ENCODE measurements at places on chromosomes 1 and 21.

DNA sequence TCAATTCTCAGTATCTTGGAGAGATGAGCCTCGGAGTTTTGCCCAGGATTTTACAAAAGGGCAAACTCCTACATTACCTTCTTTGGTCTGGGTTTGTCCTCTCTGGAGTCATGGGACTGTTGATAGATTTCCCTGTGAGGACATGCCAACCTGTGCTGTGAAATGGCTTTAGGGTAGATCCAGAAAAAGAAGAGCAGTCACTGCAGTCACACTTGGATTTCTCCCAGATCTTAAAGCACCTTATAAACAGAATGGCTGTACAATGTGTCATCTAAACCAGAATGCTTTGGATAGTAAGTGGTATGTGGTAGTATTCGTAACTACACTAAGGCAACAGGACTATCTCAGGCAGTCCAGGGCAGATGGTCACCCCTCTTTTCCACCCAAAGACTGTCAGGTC, 1.9 kb upstream of the CSRP1 start:
- no peak for DNase-seq

DNA sequence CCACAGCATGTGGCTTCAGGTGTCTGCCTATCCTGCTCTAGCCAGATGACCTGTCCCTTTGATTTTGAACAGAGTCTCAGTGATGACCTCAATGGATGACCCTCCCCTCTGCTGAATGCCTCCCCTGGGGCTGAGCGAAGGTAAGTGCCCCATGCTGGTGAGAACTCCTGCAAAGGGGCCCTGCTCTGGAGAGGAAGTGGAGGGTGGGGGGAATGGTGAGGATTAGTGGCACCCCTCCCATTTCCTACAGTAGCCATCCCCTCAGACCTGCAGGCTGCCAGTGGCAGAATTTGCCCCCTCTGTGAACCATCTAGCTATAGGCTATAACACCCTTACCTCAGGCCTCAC, 3.7 kb upstream of the PMVK start:
- no peak for DNase-seq

- no peak for DNase-seq
These were observed 49.8 kb upstream of the ADORA3 start for GRCh38 chr1:111553196-111553595.

GRCh38 chr1:22437573-22437972, 14.1 kb upstream of the ZBTB40 start:
- no peak for DNase-seq

DNA sequence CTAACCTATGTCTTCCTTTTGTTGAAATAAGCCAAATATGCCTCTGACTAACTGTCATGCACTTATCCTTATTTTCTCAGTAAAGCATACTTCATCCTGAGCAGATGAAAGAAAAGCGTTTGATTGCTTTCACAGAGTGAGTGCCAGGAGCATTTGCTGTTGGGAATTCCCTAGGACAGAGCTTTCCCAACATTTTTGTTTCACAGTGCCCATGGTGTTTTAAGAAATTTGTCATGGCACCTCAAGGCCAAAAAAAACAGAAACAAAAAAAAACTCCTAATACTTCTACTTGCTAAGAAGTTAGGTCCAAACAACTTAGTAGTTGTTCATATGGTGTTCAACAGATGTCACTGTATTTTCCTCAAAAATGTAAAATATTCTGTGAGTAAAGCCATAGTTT, 120.8 kb upstream of the BMP8A start:
- no peak for DNase-seq

GRCh38 chr1:116320874-116321273, 52.2 kb upstream of the ATP1A1 start:
- DNase-seq = no peak

GRCh38 chr1:110450929-110451328, at the start of gene PROK1:
PROK1 (plus strand) TSS chr1:110451149; CDS start chr1:110451217, 68 bp downstream.
- no peak for DNase-seq

GRCh38 chr1:41927118-41927517, 8.4 kb upstream of the HIVEP3 start:
- no peak for DNase-seq

DNA sequence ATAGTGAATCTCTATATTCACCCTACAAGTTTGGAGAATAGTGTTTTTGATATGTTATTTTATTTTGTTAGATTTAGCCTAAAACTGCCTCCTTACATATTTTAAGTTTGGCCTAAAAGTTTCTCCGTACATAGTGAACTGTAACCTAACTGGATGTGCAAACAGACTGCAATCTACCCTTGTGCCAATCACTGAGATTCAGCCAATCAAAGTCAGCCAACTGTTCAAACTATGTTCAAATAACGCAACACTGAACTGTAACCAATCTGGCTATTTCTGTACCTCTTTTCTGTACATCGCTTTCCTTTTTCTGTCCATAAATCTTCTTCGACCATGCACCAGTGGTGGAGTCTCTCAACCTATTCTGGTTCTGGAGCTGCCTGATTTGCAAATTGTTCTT, 11.8 kb upstream of the DMRTB1 start:
- DNase-seq = no peak

- no peak for DNase-seq
These were observed 135.8 kb downstream of the PTPRU start for GRCh38 chr1:29372108-29372507.

DNA sequence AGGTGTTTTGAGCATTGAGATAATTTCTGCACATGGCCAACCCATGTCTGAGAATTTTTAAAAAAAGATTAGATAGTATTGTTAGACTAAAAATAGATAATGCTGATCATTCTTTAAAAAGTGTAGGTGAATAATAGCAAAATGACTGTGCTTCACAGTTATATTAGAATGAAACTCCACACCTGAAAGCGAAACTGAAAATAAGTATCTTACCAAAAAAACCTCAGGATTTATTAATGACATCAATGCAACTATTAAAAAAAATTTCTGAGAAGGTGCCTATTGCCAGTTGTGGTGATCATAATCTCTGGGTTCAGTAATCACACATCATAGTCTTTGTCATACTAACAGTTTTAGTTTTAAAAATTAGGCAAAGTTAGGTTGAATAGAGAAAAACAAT, 36.5 kb downstream of the PLA2G4A start:
- no peak for DNase-seq

DNA sequence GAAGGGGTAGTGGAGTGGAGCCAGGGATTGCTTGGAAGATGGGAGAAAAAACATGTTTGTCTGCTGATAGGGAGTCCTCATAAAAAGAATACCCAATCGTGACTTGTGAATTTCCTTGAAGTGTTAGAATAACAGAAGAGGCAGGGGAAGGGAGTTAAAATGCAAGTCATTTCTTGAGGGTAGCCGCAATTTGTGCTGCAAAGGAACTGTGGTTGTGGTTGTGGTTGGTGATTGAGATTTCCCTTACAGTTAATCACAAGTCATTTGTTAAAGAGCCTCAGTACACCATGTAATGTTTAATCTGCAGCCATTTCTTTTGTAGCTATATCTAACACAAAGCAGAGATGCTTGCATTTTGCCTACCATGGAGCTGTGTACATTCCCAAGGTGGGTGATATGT, 38.5 kb upstream of the EGLN1 start:
- DNase-seq = no peak

GRCh38 chr1:211352985-211353515, 26.4 kb downstream of the TRAF5 start:
- DNase-seq = peak; percentile 66

GRCh38 chr1:67281244-67281643, 26.4 kb upstream of the IL12RB2 start:
- no peak for DNase-seq

DNA sequence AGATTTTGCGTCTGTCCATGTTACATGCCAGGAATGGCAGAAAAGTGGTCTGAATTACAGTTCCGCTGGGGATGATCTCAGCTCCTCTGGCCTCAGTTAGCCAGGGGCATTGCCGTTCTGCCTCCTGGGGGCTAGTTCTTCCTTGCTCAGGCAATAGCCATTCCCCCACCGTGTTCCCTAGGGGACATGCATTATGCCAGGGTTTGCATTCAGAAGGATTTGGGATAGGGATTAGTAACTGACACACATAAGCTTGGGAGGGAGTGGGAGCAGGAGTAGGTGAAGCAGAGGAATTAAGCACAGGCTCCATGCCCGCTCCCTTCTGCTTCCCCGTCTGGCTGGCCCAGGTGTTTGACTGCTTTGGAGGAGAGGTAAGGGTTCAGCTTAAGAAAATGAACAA, 12.7 kb downstream of the LRRC71 start:
- DNase-seq = no peak

- no peak for DNase-seq
These were observed 6.2 kb downstream of the AHDC1 start for GRCh38 chr1:27597516-27598294.

DNA sequence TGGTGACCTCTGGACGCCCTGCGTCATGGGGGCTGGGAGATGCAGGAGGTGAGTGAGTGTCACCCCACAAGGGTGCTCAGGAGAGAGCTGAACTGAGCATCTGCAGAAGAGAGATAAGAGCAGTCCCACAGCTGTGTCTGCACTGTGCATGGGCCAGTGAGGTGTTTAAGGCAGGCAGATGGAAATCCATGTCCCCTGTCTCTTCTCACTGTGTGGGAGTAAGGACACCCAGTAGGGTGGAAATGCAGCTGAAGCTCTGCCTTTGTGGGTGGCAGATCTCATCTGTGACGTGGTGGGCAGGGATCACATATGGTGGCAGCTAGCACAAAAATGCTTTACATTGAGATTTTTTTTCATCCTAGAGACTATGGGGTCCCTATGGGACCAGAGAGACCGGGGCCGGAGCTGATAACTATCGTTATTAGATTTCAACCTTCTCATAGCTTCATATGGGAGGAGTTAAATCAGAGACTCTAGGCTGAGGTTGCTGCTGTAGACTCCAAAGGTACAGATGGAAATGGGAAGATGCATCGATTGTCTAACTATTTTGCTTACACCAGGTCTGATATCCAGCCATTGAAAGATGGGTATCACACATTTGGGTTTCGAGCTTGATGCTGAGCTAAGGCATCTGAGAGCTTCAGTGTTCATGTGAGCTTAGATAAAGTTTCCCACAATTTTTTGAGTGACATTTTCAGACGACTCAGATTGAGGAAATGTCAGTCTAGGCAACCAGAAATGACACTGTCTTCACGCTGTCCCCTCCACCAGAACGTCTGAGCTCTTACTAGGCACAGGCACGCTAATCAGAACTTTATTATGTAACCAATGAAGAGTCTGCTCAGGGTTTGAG, 65.3 kb upstream of the PSEN2 start:
- no peak for DNase-seq

- DNase-seq = no peak
These were observed 7.0 kb downstream of the FBLIM1 start for GRCh38 chr1:15765495-15766194.

GRCh38 chr1:27027575-27028250, 15.1 kb upstream of the TENT5B start:
- DNase-seq = no peak

DNA sequence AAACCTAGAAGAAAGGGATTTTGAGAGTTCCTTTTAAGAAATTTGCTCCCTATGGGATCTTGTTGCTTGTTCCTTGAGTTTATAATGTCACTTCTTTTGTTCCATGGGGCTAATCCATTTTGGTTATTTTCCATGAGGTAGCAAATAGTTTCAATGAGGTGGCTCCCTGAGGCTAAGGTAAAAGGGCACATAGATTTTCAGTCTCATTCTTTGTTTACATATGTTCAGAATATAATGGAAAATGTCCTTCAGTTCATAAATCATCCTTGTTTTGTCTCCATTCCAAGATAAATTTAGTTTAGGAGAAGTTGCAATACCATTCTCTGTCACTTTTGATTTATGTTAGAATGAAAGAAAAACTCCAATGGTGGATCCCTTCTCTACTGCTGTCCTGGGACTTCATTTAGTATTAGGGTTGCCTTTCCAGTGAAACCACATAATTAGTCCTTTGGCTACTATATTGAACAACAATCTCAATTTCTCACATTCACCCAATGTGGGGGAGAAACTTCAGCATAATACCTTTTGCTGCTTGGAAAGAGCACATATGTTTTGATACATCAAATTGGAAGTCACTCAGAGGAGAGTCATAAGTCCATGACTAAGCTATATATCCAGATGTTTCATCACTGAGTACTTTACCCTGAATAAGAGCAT, 80.9 kb upstream of the ADAMTS5 start:
- DNase-seq = no peak

DNA sequence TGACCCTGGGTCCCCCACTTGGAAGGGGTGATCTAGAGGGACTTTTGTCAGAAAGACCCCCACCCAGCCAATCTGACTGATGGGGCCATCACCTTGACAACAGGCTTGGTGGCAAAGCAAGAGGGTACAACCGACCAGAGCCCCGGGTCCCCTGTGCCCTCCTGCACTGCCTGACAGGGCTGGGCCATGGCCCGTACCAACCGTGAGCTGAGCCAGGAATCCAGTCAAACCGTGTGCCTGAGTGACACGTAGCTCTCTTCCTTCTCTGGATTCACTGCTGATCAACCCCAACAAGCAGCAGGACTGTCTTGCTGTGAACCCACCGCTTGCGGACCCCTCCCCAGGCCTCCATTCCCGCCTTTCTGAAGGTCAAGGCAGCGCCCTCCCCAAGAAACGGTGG, 27.0 kb downstream of the PDE9A start:
- DNase-seq = no peak

GRCh38 chr1:32991386-32991785, 26.8 kb upstream of the RNF19B start:
- no peak for DNase-seq

- DNase-seq = no peak
These were observed 4.7 kb upstream of the TINAGL1 start for GRCh38 chr1:31571340-31572295.

GRCh38 chr1:27906759-27907158, 28.0 kb upstream of the SMPDL3B start:
- DNase-seq = no peak

- no peak for DNase-seq
These were observed 40.9 kb downstream of the ATP6V1G3 start for GRCh38 chr1:198499588-198499987.

- peak; percentile 89 for DNase-seq
These were observed 134.7 kb downstream of the DMRTB1 start for GRCh38 chr1:53593758-53594380.

GRCh38 chr1:109467301-109467777, 993 bp downstream of the SYPL2 start:
- peak; percentile 28 for DNase-seq

DNA sequence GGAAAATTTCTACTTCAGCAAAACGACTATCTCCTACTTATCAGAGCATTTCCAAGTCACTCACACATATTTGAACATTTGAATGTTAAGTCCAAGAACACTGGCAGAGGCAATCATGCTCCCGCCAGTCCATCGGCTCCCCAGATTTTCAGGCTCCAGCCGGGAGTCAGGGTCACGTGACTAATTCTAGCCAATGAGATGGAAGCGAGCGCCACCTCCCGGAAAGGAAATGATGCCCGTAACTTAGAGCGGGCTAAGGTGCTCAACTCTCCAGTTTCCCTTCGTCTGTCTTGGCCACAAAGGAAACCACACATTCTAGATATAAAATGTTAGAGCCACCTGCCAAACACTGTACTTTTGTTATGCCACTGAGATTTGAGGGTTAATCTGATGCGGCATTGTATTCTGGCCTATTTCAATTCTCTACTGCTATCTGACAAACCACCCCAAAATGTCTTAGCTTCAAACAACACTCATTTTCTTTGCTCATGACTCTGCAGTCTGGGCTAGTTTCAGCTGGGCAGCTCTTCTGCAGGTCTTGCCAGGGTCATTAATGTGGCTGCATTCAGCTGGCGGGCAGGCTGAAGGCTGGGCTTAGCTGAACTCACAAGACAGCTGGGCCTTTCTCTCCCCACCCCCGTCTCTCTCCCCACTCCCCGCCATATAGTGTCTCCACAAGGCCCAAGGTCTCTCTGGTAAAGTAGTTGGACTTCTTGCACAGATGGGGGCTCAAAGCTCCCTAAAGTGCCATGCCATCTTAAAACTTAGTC, 16.5 kb upstream of the LHX4 start:
- DNase-seq = peak; percentile 65
